ENCODE measurements at places on chromosomes 7 and 10.

DNA sequence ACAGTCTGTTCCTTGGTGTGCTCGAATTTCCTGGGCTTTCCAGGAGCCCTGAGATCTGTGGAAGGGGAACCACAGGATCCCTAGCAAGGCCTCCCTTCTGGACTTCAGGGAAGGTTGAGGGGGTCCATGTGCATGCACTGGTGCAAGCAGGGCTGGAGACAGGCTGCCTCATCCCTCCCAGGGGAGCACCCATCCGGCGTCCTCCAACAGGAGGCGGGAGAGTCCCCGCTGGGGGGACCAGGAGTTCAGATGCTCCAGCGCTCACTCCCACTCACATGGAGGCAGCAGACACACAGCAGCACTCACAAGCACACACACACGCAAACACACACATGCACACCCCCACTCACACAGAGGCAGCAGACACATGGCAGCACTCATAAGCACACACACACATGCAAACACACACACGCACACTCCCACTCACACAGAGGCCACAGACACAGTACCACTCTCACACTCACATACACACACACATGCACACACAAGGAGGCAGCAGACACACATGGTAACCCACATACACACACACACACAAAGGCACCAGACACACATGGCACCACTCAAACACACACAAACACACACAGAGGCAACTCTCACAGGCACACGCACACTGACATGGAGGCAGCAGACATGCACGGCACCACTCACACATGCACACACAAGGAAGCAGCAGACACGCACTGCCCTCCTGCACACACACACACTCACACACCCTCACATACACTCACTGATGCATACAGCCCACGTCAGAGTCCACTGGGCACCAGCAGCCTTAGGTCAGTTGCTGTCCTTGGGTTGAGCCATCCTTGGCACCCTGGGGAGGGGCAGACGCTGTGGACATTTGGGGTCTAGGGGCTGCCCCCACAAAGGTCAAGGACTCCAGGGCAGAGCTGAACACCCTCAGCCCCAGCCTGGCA lies 247.0 kb upstream of the PPP2R2D start:
- no peak for DNase-seq

- DNase-seq: no peak
Measured at GRCh38 chr7:117251687-117252086, 71.2 kb downstream of the WNT2 start.

DNA sequence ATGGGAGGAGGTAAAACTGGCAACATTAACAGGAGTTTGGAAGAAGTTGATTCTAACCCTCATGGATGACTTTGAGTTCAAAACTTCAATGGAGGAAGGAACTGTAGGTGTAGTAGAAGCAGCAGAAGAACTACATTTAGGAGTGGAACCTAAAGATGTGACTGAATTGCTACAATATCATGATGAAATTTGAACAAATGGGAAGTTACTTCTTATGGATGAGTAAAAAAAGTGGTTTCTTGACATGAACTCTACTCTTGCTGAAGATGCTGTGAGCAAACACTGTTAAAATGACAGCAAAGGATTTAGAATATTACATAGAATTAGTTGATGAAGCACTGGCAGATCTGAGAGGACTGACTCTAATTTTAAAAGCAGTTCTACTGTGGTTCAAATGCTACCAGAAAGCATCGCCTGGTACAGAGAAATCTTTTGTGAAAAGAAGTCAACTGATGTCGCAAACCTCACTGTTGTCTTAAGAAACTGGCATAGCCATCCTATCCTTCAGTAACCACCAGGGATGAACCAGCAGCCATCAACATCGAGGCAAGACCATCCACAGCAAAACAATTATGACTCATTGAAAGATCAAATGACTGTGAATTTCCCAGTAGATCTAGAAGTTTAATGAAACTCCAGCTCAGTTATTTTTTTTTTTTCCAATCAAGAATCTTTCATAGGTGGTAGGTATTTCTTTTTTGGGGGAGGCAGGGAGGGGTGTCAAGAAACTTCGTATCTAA lies 20.8 kb downstream of the BRAF start:
- no peak for DNase-seq

- no peak for DNase-seq
Measured at GRCh38 chr10:113274176-113274829, 278.6 kb upstream of the HABP2 start.

- no peak for DNase-seq
Measured at GRCh38 chr7:2115760-2116447, 116.8 kb downstream of the MAD1L1 start.

- no peak for DNase-seq
Measured at GRCh38 chr10:116741391-116742351, 695 bp downstream of the HSPA12A start.

DNA sequence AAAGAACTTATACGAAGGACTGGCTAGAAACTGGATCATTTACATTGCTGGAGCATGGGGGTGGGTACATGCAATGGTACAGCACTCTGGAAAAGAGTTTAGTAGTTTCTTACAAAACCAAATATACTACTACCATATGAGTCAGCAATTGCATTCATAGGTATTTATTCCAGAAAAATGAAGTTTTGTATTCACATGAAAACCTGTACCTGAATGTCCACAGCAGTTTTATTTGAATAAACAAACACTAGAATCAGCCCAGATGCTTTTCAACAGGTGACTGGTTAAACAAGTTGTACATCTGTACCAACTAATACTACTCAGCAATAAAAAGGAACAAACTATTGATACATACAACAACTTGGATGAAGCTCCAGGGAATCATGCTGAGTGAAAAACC lies 3.4 kb downstream of the SCIN start:
- no peak for DNase-seq

DNA sequence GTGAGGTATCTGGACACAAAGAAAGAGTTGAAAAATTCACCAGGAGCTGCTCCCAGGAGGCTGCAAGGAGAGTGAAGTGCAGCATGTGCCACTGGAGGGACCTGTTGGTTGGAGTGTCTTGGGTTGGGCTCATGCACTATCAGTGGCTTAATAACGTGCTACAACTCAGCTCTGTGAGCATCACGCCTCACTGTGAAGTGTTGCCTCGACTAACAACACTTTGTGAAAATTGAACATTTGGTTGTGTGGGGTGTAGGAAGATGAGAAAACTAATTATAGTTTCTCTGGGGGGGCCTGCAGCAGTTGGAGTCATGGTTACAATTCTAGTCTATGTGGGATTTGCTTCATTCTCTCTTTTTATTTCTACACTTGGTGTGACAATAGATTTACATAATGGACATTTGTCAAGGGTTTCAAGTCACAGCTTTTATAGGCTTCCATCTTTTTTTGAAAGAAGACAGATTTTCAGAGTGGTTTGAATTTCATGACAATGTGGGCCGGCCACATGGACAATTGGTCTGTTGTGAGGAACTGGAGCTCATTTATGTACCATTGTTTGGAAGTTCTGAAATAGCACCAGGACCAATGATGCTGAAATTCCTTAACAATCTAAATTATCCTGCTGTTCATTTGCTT lies 121.3 kb downstream of the RAMP3 start:
- no peak for DNase-seq

DNA sequence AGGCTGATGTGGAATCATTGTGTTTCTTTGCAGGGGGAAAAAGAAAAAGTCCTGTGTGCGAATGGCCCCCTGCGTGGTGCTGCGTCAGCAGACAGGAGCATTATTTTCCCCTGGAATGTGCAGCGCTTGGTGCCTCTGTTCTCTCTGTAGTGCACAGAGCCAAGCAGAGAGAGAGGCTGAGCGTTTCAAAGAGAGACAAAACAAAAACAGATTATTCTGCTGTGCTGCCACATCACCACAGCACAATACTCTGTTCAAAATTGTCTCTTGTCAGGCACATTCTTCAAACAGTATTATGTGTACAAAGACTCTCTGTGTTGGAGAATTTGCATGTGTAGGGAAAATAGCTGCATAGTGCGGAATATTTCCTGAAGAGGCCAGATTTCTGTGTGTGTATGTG lies 609.0 kb downstream of the SDK1 start:
- DNase-seq: no peak

GRCh38 chr7:148915211-148915610 lies 31.1 kb upstream of the EZH2 start:
- DNase-seq: no peak

DNA sequence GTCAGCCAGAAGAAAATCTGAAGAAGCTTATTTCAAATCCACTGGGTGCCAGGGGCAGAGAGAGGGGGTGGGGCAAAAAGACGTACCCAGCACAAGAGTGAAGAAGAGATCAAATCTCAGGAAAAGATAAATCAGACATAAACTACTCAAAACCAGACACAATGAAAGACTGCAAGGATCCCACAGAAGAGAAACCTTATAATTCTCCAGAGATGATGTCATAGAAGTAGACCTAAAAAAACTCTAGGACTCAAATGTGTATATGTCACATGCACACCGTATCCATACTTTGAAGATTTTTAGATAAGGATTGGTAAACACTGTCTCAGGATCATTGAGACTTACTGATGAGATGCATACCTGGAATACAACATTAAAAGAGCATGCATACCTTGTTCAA lies 98.5 kb upstream of the PIK3CG start:
- DNase-seq: no peak

GRCh38 chr10:10532236-10532635 lies 485.4 kb upstream of the CELF2 start:
- DNase-seq: no peak
